Islet precursor cell (in vitro differentiated cells): ENCODE measurements at places on chromosomes 2 and 18.

DNA sequence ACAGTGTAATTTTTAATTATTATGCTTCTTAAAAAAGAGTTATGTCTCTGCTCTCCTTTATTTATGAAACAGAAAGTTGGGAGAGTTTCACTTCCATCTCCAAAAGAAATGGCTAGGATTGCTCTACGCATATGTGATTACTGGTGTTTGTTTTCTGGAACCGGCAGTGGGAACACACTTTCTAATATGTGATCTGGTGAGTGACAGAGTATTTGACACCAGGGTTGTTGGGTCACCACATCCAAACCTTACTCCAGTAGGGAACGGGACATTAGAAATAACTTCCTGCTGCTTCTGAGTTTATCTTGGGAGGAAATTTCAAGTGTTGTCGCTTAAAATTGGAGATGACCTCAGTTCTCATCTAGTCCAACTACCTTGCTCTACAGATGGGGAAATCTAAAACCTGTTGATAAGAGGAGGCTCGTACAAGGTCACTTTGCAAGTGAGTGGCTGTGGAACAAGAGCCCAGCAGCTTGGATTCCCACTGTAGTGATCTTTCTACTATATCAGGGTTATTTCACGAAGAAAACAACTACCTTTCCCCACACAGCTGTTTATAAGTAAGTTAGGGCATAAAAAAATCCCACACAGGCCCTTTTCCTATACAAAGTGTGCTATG lies 108.5 kb downstream of the TTC32 start:
- no peak for DNase-seq

GRCh38 chr2:204573221-204573620 lies 27.9 kb downstream of the PARD3B start:
- no peak for DNase-seq

GRCh38 chr2:27350106-27350693 lies 6.4 kb downstream of the GTF3C2 start:
- DNase-seq, result no peak

GRCh38 chr2:187569571-187569970 lies 15.3 kb upstream of the TFPI start:
- no peak for DNase-seq

GRCh38 chr2:134324947-134325346 lies 71.1 kb downstream of the MGAT5 start:
- DNase-seq, result no peak

- DNase-seq, result no peak
These were observed 4.8 kb upstream of the STAT4 start for GRCh38 chr2:191155608-191156071.

GRCh38 chr18:50879302-50880118 lies 592 bp downstream of the ME2 start:
- DNase-seq, result no peak

DNA sequence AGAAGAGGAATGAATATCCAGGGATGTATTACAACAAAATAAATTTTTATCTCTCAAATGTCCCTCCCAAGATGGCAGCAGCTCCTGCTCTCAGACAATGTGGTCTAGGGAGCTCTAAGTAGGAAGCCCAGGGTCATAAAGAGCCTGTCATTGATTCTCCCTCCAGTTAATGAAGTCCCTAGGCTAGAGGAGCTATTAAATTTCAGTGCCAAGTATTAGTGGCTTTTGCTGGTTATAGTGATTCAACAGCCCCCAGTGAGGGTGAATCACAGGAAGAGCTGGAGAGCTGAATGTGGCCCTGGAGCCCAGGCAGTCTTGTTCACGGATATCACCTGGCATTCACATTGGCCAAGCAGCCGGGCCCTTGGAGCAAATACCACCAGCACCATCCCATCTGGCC lies 109.8 kb upstream of the YPEL5 start:
- no peak for DNase-seq

GRCh38 chr2:232973796-232974195 lies 39.3 kb downstream of the NGEF start:
- no peak for DNase-seq

GRCh38 chr2:68390114-68390513 lies 25.0 kb downstream of the PLEK start:
- DNase-seq, result no peak
